ENCODE measurements at places on chromosomes 3 and 15.

DNA sequence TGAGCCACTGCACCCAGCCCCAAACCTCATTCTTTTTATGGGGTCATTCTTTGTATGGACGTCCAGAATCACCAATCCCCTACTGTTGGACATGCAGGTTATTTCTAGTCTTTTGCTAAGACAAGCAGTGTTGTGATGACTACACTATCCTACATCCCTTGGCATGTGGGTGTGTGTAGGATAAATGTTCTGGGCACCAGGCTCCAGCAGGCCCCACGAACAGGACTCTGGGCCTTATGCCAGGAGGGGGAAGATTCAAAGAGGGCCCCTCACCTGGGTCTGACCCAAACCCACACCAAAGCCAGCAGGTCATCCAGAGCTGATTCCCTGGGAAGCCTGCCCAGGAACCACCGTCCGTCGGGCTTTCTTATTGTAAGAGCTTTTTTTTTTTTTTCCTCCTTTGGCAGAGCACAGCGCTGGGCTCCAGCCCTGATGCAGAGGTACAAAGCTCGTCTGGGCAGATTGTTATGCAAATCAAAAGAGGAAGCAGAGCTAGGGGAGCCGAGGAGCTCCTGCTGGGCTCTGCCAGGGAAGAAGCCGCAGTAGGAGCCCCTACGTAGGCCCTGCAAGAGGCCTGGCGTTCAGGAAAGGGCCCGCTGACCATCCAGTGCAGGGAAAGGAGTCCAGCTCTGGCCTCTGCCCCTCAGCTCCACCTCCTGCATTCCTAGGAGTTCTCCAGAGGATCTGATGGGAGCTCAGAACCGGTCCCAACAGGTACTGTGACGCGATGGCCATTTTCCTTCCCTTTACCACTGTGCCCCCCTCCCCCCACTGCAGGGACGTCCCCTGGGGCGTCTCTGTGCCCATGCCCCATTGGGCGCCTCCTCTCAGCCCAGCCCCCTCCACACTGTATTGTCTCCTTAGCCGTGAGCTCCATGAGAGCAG is 29.0 kb upstream of the FURIN start:
- peak; percentile 63 for DNase-seq

DNA sequence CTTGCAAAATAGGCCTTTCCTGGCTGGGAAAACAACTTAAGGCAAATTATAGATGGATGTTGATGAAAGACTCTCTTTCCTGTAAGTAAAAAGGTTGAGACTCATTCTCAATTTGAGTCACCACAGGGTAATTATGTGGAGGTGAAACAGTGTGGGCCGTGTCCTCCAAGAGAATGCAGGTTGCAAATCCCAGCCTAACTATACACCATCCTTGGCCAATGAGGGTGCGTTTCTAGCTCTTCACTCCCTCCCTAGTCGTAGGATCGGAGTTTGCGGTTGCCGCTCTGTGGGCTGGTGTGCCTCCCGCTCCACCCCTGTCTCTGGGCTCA is 259.9 kb downstream of the PLCL2 start:
- no peak for DNase-seq

DNA sequence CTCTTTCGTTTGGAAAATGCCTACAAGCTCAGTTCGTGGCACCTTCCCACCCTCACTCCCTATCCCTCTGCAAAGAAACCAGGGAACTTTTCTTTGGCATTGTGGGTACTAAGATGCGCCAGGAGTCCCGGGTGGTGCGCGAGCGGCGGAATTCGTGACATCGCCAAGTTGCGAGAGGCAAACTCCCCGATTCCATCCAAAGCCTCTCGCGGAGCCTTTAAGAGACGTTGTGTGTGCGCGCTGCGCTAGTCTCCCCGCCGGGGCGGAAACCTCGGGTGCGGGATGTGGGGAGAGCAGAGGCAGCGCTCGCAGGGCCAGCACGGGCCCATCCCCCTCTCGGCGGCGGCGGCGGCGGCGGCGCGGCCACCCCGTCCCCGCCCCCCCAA is 443 bp upstream of the NR2F2 start:
- no peak for DNase-seq

- DNase-seq = no peak
These were observed 179.9 kb downstream of the MCTP2 start for GRCh38 chr15:94411285-94411684.

- no peak for DNase-seq
These were observed 701.4 kb upstream of the LMCD1 start for GRCh38 chr3:7800006-7800780.

GRCh38 chr15:37218351-37218916 is 118.1 kb upstream of the MEIS2 start:
- no peak for DNase-seq

- no peak for DNase-seq
These were observed 292.9 kb upstream of the ROBO1 start for GRCh38 chr3:80060664-80061063.

DNA sequence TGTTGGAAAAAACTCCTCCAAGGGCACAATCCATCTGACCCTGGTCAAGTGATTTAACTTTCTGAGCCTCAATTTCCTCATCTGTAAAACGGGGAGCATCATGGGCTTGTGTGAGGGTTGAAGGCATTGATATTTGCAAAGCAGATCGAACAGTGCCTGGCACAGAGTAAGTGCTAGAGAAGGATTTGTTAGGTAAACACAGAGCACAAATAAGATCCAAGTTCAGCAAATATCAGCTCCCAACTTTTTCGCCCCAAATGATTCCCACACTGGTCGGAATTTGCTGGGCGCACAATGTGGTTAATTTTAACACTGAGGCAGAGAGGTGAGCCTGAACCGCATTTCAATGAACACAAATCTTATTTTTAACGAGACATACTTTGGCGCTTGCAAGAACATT is 76.3 kb upstream of the ATP2B2 start:
- no peak for DNase-seq

GRCh38 chr15:59616379-59616778 is 4.8 kb downstream of the GCNT3 start:
- DNase-seq = peak; percentile 43

- no peak for DNase-seq
These were observed 27.1 kb downstream of the PLA2G4F start for GRCh38 chr15:42129364-42129763.

DNA sequence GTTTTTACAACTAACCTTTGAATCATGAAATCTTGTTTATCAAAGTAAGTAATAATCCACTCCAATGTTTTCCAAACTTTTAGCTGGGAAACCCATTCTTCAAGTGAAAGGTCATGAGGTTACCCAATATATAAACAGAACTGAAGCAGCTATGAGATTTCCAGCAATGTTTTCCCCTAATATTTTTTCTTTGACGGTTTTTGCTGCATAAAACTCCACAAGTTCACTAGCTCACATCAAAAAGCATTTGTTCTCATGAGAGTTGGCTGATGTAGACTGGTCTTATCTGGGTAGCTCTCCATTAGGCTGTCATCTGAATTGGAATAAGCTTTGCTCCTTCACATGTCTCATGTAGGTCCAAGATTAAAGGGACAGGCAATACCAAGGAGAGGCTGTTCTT is 241.2 kb upstream of the LRRC3B start:
- DNase-seq = no peak

DNA sequence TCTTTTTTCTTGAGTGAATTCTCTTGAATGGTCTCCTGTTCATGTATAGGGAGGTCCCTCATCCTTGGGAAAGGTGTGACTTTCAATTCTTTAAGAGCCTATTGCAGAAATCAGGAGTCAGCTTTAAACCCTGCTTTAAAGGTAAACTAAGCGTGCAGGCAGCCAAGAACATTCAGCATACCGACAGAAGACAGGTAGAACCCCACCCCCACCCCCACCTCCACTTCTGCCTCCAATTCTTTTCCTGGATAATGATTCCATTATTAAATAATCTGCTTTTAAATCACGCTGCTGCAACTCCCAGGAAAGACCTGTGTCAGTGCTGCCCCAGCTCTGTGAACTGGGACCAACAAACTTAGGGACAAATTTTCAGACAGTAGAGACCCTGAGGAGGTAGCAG is 49.3 kb upstream of the SKOR1 start:
- DNase-seq = no peak

DNA sequence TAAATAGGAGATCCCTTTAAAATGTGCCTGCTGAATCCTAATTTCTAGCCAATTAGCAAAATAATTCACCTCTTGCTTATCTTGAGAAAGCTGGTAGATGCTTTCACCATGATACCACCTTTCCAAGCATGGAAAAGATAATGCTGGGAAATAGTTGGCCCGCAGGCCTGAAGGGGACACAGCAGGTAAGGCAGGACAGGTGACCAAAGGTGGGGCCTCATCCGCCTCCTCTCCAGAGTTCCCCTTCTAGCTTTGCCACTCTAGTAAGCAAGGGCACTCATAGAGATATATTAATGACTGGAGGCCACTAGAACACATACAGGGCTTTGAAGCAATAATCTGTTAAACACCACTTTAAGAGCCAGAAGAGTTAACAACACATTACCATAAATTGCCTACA is 45.5 kb downstream of the SATB1 start:
- DNase-seq = no peak

DNA sequence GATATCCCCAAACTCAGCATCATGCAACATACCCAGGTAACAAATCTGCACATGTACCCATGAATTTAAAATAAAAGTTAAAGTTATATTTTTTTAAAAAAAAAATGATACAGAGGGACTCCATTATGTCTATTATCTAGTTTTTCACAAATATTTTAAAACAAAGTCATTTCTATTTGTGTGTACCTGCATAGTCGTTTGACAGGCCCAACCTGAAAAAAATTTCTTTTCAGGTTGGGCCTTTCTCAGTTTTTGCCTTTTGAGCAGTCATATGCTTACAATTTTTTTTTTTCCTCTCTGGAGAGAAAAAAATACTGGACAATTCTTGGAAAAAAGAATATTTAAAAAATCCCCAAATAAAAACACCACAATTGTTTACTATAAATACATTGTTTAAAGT is 459.5 kb downstream of the FOXP1 start:
- DNase-seq = no peak

DNA sequence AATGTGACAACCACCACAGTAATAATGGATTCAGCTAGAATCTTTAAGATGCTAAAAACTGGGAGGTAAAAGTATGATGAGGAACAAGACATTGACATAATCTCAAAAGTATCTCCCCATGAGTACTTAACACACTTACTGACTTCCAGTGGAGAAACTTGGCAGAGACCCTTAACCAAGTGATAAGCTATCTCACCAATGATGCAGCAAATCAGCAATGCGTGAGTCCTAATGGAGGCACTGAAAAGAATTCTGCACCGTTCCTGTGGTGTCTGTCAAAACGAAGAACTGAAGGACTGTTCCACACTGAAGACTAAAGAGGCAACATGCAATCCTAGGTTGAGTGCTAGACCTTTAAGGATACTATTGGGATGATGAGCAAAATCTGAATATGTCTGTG is 67.9 kb upstream of the OCA2 start:
- DNase-seq = no peak

GRCh38 chr15:69862540-69862939 is 235.2 kb downstream of the TLE3 start:
- no peak for DNase-seq

GRCh38 chr15:39960411-39960810 is 26.5 kb downstream of the EIF2AK4 start:
- DNase-seq = no peak

- DNase-seq = peak; percentile 50
These were observed 22.3 kb downstream of the CFAP92 start for GRCh38 chr3:128971421-128972100.

GRCh38 chr3:44477312-44478030 is at the start of gene ZNF445:
Gene ZNF445, minus strand, starts transcription at chr3:44477670. Its CDS starts 22,121 bp downstream, at chr3:44455549.
- DNase-seq = peak; percentile 92

DNA sequence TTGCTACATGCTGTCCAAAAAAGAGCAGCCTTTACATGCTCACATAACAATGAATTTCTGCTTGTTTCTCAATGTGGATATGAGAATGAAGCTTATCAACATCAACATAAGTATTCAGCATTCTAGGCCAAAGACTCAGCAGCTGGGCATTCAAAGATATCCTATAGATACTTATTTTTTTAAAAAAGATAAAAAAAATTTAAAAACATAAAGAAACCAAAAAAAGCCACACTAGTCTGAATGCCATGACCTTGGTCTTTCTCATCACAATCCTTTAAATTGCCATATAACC is 182.0 kb downstream of the TNIK start:
- DNase-seq = no peak

GRCh38 chr3:72127224-72127612 is 342.3 kb upstream of the PROK2 start:
- DNase-seq = no peak

DNA sequence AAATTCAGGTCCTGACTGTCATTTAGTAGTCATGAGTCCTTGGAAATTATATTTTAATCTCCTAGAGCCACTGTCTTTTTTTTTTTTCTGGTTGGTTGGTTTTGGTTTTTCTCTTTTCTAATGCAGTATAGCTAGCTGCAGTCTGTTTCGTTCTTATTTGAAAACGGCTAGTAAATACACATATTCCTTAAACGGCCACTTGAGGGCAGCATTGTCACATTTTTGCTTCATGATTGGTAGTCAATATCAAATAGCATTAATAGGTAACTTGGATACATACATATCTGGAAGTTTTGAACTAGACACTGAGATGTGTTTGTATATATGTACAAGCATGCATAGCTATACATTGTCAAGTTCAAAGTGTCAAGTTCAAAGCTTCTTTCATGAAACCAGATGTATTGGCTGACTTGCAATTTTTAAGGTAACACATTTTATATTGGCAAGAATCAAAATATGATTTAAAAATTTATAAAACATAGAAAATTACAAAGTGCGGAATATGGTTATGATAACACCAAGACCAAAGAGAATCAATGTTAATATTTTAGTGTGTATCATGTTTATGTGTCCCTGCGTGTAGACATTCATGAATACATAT is 22.5 kb downstream of the GABRA5 start:
- DNase-seq = peak; percentile 76

GRCh38 chr3:188491276-188491687 is 337.3 kb downstream of the LPP start:
- DNase-seq = no peak

- DNase-seq = no peak
These were observed 83.6 kb downstream of the NCEH1 start for GRCh38 chr3:172627057-172627809.

- DNase-seq = no peak
These were observed 78.9 kb downstream of the DGKG start for GRCh38 chr3:186283096-186283495.

DNA sequence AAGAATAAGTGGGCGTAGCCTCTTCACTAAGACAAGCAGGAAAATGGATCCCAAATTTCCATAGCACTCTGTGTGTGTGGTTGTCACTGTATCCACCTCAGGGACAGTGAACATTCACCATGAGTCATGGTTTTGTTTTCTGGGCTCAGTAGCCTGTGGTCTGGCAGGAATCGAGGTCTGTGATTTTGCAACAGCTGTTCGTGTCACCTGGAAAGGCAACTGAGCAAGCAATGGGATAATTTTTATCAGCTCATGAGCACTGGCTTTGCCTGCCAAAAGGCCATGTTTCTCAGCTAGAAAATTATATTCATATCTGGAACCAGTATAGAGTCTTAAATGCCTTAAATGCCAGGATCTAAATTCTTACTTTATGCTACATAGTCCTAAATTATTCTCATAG is 60.9 kb downstream of the STRIT1 start:
- DNase-seq = peak; percentile 38

- DNase-seq = no peak
These were observed 1.6 kb downstream of the RARB start for GRCh38 chr3:25429361-25430286.

- DNase-seq = no peak
These were observed 15.0 kb downstream of the HCN4 start for GRCh38 chr15:73353734-73354133.

All from hepatocyte (in vitro differentiated cells).